NCI-H69 (cell line): ENCODE measurements at places on chromosomes 7 and 10.
A peak's percentile ranks its signal among the peaks of the same experiment; 100 is the strongest.

DNA sequence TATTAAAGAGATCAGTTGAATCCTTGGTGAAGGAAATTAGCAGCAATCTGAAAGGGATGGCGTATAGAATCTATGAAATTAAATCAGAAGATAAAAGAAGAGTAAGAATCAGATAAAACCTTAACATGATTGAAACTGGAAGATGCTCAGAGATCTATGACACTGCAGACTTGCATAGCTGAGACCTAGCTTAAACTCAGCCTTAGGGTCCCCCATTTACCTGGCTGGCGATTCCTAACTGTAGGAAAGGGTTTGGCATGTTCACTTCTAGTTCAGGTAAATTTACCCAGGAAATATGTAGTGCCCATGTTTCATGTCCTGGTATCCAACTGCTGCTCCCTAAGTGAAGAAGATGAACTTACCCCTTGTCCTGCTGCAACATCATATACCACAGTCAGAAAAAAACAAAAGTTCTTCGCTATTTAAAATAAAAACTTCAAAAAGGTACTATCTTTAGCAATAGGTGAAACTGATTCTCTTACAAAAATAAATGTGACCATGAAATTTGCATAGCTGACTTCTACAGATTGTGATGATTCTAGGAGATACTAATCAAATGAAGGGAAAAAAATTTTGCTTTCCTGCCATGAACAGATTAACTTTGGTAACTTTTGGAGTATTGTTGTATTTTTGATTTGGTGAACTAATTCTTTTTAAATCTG is 47.8 kb upstream of the TMEM243 start:
- DNase-seq = no peak

DNA sequence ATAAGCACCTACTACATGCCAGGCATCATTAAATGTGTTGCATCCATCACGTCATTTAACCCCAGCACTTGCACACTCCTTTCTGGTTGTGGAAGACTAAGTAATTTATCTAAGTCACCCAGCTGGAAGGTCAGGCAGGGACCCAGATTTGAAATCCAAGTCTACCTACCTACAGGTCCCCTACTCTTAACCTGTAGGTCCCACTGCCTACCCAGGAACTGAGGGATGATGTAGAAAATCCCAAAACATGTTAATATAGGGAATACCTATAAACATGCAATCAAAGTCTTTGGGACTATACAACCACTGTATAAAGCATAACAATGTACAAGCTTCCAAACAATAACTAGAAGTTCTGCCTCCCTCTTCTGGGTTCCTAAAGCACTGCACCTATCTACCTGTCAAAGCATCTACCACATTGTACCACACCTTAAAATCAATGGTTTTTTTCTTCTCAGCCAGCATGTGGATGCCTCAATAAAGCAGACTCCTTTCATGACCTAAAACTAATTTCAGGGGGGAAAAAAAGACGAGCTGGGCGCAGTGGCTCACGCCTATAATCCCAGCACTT is 5.6 kb downstream of the IL6 start:
- peak; percentile 37 for DNase-seq

GRCh38 chr10:49161411-49161997 is 26.7 kb downstream of the TMEM273 start:
- DNase-seq = peak; percentile 73

DNA sequence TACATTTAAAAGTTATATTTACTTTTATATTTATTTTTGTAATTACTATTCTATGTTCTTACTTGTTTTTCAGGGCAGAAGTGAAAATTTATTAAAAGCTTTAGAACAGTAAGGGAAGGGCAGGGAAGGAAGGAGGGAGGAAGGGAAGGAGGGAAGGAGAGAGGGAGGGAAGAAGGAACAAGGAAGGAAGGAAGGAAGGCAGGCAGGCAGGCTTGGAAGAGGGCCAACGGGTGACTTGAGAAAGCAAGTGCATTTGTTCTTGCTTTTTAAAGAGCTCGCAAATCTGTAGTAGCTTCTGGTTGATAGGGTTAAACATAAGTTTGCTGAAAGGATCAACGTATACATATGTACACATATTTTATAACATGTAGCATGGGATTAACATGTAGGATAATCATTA is 725.3 kb upstream of the FZD8 start:
- DNase-seq = no peak

- DNase-seq = no peak
Observed at GRCh38 chr10:5805711-5806110, 7.5 kb downstream of the GDI2 start.

DNA sequence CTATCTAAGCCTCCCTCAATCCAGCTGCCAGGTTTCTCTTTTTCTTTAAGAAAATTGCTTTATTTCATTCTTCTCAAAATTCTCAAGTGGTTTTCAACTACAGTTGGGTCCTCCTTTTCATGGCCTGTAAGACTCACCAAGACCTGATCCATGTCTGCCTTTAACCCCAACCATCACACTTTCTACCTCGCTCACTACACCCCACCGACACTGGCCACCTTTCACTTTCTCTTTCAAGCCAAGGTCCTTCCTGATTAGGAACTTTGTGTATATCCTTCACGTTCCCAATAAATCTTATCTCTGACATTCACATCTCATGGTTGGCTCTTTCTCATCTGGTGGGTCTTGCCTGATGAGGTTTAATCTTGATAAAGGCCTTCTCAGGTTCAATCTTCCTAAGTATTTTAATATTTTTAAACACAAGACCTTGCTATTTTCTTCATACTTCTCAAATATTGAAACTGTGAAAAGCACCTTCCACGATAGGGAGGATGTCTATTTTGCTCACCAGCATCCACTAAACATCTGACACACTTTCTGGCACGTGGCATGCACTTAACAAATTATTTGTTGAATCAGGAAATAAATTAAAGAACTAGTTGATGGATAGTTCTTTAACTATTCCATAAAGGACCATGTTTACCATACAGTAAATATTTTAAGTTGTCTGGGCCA is 624.8 kb downstream of the GRID1 start:
- DNase-seq = no peak

DNA sequence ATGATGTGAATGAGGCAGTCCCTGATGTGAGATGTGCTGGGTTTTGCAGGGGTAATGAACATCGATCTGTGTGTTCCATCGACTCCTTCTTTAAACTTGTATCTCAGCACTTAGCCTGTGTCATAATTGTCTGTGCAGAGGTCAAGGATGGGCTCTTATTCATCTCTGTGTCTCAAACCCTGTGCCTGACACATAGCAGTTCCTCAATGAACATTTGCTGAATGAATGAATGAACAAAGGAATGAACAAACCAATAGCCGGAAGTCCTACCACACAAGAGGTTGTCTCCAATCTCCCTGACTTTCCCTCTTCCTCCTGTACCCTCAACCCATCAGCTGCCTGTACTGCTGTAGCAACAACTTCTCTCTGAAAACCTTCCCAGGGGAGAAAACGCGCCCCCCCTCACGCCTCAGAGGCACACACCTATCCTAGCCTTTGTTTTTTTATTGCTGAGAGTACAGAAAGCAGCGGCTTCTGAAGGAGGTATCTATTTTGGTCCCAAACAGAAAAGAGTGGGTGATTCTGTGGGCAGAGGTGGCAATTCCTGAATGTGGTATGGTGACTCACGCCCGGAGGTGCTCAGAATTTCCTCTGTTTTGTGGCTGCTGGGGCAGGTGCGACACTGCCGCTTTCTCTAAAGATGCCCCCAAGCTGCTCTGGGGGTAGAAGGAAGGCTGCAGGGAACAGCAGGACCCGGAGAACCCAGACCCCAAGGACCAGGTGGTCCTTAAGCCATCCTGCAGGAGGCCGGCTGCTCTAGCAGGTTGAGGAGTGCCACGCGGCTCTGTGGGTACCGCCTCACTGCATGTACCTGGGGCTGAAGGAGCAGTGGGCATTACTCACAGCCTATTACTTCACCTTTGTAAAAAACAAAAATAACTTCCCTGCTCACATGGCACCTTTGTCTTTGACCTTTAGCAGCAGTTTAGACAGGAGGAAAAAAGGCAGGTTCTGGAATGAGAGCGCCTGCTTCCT is 9.6 kb downstream of the IL2RA start:
- no peak for DNase-seq

- peak; percentile 69 for DNase-seq
Observed at GRCh38 chr7:76231583-76231982, 29.9 kb downstream of the SRRM3 start.

DNA sequence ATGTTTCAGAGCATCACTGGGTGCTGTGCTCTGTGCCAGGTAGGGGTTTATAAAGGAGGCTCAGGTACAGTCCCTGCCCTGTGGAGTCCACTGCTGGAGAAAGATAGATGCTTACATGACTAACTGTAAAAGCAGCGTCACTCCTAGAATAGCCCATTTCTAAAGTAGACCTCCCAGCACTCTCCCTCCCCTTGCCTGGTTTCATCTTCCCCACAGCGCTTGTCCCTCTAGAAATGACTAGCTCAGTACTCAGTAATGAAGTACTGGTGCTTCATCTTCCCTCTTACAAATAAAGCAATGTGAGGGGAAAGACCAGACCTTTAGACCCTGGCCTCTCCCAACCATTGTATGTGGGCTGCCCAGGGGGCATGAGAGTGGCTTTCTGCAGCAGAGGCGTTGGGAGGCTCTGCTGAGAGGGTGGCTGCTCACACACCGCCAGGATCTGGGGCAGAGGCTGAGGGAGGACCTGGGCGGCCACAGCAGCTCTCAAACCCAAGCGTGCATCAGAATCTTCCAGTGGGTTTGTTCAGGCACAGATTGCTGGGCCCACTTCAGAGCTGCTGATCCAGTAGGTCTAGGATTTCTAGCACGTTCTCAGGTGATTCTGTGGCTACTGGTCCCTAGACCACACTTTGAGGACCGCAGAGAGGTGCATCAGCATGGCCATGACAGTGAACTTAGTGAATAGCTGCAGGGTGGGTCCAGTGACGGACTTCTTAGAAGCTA is 110.3 kb upstream of the ANLN start:
- DNase-seq = peak; percentile 68

GRCh38 chr7:36784991-36785940 is 61.0 kb upstream of the AOAH start:
- peak; percentile 27 for DNase-seq

GRCh38 chr10:49276596-49276995 is 22.4 kb upstream of the C10orf71 start:
- no peak for DNase-seq

- no peak for DNase-seq
Observed at GRCh38 chr10:17811146-17811865, 2.2 kb downstream of the MRC1 start.

DNA sequence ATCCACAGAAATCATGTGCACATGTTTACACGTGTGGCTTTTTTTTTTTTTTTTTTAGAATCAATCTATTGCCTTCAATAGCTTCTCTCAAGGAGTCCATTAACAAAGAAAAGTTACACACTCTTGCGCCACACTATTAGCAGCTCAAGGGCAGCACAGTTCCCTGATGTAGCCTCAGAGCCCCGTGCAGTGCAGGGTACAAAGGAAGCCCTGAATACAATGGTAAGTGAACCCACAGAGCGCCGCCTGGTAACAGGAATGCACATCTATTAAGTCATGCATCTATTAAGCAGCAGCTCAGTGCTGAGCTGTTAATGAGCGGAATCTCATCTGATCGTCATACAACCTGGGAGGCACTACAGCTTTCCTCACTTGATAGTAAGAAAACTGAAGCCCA is 113.7 kb upstream of the PDLIM1 start:
- no peak for DNase-seq

DNA sequence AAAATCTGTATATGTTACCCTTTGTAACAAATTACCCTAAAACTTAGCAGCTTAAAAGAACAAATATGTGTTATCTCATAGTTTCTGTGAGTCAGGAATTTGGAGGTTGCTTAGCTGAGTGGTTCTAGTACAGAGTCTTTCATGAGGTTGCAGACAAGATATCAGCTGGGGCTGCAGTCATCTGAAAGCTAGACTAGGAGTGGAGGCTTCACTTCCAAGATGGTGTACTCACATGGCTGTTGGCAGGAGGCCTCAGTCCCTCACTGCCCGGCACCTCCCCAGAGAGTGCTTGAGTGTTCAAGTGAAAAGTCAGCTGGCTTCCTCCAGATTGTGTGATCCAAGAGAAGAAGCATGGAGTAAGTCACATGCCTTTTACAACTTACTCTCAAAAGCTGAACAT is 16.9 kb upstream of the GGCT start:
- DNase-seq = no peak

GRCh38 chr10:88232029-88232895 is 350.9 kb downstream of the RNLS start:
- DNase-seq = no peak

DNA sequence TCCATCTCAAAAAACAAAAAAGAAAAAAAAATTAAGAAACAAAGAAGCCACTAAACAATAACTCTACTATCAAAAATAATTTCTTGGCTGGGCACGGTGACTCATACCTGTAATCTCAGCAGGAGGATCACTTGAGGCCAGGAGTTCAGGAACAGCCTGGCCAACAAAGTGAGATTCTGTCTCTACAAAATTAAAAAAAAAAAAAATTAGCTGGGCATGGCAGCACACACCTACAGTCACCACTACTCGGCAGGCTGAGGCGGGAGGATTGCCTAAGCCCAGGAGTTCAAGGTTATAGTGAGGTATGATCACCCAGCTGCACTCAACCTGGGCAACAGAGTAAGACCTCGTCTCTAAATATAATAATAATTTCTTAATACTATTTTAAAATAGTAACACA is 69.0 kb downstream of the PARD3 start:
- peak; percentile 13 for DNase-seq

DNA sequence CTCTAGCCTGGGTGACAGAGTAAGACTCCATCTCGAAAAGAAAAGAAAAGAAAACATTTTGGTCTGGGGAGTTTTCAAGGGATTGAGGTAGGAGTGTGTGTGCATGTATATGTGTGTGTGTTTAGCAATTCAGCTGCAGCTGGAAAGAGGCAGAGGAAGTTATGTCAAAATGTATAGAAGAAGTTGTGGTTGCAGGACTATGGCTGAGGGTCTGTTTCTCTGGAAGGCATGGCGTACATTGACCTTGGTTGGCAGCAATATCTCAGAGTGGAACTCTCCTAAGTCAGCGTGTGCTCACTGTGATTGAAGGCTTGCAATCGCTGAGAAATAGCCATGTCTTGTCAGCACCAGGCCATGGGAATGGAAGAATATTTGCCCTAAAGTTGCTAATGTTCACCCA is 28.6 kb upstream of the RHBDD2 start:
- DNase-seq = no peak

DNA sequence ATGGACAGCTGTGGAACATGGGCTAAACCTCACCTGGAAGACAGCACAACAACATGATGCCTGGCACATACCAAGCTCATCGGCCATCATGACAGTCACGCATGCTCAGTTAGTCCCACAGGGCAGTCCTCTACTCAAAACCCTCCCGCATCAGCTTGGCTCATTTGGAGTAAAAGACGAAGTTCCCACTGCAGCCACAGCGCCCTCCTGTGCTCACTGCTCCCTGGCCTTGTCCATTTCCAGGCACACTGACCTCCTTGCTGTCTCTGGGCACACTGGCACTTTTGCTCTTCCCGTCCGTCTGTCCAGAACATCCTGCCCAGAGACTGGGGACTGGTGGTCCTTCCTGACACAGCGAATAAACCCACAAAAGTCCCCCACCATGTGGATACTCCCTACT is 66.2 kb downstream of the LARP4B start:
- no peak for DNase-seq
